GM23248 (cell line): ENCODE measurements at places on chromosomes 1 and 21. TPM values are rescaled to one million over a fixed set of nuclear protein-coding genes. Genes with fewer than 3 reads are reported as not detected.

Gene MSH4
- not detected in 2 replicates for total RNA-seq

Gene EFNA4
- 2.4 and 5.5 TPM in 2 replicates for total RNA-seq

Gene ZFP69
- total RNA-seq, result 1.9 and 2.9 TPM in 2 replicates

Gene MAP10
- 2.3 and 2.5 TPM in 2 replicates for total RNA-seq

- H3K27ac ChIP-seq, result no peak overlapping the region
- no peak overlapping the region for H3K4me3 ChIP-seq
Measured at GRCh38 chr1:209382231-209383100, 201.0 kb upstream of the CAMK1G start.

- no peak overlapping the region for H3K4me3 ChIP-seq
- peaks cover 4% of the 10 kb centered on the region; the same call in 1 of the 2 replicates for H3K27me3 ChIP-seq
- peaks cover 6% of the 10 kb centered on the region; the same call in 1 of the 2 replicates for H3K4me1 ChIP-seq
- H3K27ac ChIP-seq, result no peak overlapping the region
- no peak for DNase-seq
- no peaks in the 10 kb centered on the region for H3K36me3 ChIP-seq
Measured at GRCh38 chr1:225448146-225448805, 20.4 kb upstream of the LBR start.

DNA sequence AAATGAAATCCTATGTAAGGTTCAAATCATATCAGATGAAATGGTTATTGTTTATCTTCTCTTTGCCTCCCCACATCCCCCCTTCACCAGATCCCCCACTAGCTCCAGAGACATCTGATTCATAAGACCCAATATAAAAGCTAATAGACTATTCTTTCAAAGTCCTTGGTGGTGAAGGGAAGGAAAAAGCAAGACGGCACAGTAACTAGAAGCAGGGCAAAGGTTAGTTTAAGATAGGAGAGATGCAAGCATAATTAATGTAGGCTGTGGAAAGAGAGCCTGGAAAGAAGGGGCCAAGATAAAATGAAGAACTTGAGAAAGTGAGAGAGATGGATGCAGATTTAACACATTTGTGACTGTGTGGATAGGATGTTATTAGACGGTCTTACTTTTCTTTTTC is 33.8 kb downstream of the BTG3 start:
- H3K4me3 ChIP-seq, result no peak overlapping the region
- H3K36me3 ChIP-seq, result no peaks in the 10 kb centered on the region
- H3K27me3 ChIP-seq, result peaks cover 11% of the 10 kb centered on the region

DNA sequence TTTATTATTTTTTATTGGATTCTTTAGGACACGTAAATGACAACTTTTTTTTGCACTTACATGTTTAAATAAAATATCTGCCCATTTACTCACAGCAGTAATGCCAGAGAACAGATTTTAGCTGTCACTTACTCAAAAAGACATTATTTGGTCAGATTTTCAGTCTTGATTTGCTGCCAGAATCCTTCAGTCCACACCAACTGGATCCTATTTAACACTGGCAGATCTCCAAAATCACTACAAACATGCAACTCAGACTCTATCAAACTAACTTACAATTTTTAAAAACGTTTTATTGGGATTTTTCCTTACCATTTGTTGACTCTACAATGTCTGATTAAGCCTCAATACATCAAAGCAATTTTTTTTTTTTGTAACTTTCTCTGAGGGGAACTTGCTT is 11.1 kb downstream of the ATP6V1G3 start:
- H3K27ac ChIP-seq, result 0 out of 2 replicates have a peak overlapping the region, but pooled peaks have one; percentile 13
- peaks cover 34% of the 10 kb centered on the region for H3K4me1 ChIP-seq
- DNase-seq, result peak; percentile 74
- H3K4me3 ChIP-seq, result 0 out of 2 replicates have a peak overlapping the region, but pooled peaks have one; percentile 2
- no peaks in the 10 kb centered on the region for H3K36me3 ChIP-seq

DNA sequence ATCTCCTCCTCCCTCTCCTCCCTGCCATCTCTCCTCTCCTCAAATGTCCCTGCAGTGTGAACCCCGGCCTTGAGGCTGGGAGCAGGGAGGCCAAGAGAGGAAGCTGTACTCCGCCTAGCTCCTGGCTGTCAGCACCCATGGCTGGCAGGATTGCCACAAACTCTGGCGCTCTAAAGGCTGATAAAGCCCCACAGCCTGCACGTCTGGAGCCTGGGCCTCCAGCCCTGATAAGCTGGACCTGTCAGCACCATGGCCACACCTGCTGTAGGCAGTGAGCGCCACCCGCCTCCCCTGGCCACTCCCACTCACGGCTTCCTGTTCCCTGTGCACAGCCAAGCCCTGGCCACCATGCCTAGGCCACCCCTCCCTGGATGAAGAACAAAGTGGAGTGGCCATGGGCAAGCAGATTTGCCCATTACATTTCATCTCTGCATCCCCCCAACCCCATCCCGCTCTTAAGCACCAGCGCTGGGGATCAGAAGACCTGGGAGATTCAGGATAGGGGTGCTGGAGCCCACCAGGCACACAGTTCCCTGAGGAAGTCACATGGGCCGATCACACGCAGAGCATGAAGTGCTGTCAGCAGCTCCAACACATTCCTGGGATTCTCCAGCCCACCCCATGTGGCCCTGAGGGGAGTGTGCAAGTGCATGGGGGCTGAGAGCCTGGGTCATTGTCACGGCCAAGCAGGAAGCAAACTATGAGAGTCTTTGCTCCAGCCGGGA is 24.2 kb upstream of the NPPB start:
- no peaks in the 10 kb centered on the region for H3K36me3 ChIP-seq
- H3K4me1 ChIP-seq, result no peaks in the 10 kb centered on the region
- DNase-seq, result no peak
- H3K27ac ChIP-seq, result no peak overlapping the region

DNA sequence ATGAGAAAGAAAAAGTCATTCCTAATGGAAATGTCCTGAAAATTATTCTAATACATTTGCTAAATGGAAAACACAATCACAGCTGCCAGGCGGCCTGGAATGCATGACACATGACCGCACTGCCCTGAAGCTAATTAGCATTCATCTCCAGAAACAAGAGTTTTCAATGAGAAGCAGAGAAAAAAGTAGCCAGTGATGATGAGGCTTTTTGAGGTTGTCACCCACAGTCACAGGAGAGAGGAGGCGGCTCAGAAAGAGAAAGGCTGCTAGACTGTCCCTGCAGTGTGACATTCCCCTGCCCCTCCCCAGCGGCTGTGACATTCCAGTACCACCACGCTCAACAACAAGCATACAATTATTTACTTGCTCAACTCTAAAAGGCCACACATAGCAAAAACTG is 122.9 kb upstream of the KRTAP19-8 start:
- H3K36me3 ChIP-seq, result no peaks in the 10 kb centered on the region
- DNase-seq, result peak; percentile 87
- no peaks in the 10 kb centered on the region for H3K27me3 ChIP-seq
- peak overlapping the region; percentile 34 for H3K27ac ChIP-seq
- peak overlapping the region; percentile 57 for H3K4me3 ChIP-seq
- H3K4me1 ChIP-seq, result peaks cover 26% of the 10 kb centered on the region

GRCh38 chr1:93768380-93768863 is 86.8 kb upstream of the BCAR3 start:
- no peak overlapping the region for H3K27ac ChIP-seq
- H3K4me1 ChIP-seq, result peaks cover 11% of the 10 kb centered on the region; the same call in 1 of the 2 replicates
- H3K36me3 ChIP-seq, result no peaks in the 10 kb centered on the region
- DNase-seq, result no peak

DNA sequence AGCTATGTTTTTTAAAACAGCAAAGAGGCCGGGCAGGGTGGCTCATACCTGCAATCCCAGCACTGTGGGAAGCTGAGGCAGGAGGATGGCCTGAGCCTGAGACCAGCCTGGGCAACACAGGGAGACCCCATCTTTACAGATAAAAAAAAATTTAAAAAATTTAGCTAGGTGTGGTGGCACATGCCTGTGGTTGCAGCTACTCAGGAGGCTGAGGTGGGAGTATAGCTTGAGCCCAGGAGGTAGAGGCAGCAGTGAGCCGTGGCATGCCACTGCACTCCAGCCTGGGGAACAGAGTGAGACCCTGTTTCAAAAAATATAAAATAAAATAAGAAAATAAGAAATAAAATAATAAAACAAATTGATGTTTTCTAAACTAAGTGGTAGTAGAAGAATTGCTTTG is 8.4 kb downstream of the SLC35A3 start:
- peaks cover 18% of the 10 kb centered on the region; the same call in 1 of the 2 replicates for H3K36me3 ChIP-seq
- no peak overlapping the region for H3K27ac ChIP-seq
- DNase-seq, result no peak
- H3K27me3 ChIP-seq, result no peaks in the 10 kb centered on the region
- H3K4me1 ChIP-seq, result no peaks in the 10 kb centered on the region

DNA sequence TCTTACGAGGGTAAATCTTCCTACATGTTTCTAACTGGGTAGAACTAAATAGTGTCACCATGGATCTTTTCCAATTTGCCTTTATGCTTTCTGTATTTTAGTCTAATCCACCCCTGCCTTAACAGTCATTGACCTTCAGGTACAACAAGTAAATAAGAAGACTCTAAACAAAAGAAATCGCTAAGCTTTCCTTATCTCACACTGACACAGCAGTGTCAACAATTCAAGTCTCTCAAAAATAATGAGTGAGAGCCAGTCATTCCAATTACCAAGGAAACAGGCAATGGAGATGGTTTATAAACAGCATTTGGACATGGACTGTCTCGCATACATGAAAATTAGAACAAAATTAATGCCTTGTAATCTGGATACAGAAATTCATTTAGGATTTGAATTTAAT is 365.8 kb downstream of the VAV3 start:
- no peak overlapping the region for H3K4me3 ChIP-seq
- H3K4me1 ChIP-seq, result peaks cover 7% of the 10 kb centered on the region
- no peak for DNase-seq
- H3K27me3 ChIP-seq, result no peaks in the 10 kb centered on the region
- no peaks in the 10 kb centered on the region for H3K36me3 ChIP-seq

- DNase-seq, result no peak
- no peak overlapping the region for H3K27ac ChIP-seq
- no peaks in the 10 kb centered on the region for H3K27me3 ChIP-seq
- no peaks in the 10 kb centered on the region for H3K4me1 ChIP-seq
Measured at GRCh38 chr1:78607944-78608343, 12.3 kb upstream of the IFI44L start.

DNA sequence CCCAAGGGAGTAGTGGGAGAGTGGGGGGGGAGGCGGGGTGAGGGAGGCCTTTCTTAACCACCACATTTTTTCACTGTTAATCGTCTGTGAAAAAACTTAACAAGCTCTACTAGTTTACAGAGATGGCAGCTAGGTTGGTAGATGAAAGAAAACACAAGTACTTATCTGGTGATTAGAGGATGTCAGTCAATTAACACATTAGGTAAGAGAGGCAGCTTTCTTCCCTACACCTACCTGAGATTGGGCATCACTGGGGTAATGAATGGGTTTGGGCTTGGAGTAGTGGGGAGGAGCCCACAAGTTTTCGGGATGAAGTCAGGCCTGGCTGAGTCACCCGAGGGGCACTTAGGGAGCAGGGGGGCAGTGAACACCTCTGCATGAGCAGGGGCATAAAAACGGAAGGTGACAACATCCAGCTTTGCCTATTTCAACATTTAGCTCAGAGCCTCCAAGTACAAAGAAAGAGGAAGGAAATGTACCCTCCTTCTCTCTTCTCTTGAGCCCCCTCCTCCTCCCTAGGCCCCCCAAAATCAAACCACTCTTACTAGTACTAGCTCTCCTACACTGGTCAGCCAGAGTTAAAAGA is 2.5 kb downstream of the LBR start:
- H3K4me3 ChIP-seq, result peak overlapping the region; percentile 75
- peak overlapping the region; percentile 65 for H3K27ac ChIP-seq
- peaks cover 38% of the 10 kb centered on the region for H3K4me1 ChIP-seq
- DNase-seq, result peak; percentile 71
- H3K27me3 ChIP-seq, result no peaks in the 10 kb centered on the region

DNA sequence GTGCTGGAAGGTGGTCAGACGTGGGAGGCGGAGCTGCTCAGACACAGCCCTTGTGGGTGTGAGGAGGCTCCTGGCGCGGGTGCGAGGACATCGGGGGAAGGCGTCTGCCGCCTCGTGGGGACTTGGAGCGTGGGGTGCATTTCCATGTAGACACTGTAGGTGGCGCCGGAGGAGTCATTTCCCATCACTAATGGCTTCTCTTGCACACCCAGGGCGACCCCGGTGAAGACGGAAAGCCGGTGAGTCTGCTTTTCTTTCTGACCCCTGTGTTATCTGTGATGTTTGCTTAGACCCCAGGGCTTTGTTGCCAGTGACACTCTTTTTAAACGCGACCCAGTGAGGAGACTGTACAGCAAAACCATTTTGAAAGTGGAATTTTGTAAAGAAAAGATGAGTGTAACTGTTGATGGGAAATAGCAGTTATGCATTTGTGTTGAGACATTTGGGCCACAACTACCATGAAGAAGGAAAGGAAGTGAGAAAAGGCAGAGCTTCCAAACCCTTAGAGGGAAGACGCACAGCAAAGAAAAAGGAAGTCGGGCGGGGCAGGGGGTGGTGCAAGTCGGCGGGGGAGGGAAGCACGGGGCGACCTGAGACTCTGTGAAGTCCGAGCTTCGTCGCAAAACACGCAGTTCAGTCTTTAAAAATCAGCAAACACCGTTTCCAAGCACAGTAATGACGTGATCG is 64.0 kb downstream of the SLC19A1 start:
- DNase-seq, result peak; percentile 80
- no peaks in the 10 kb centered on the region for H3K27me3 ChIP-seq
- H3K27ac ChIP-seq, result no peak overlapping the region
- peak overlapping the region; percentile 74 for H3K4me3 ChIP-seq

DNA sequence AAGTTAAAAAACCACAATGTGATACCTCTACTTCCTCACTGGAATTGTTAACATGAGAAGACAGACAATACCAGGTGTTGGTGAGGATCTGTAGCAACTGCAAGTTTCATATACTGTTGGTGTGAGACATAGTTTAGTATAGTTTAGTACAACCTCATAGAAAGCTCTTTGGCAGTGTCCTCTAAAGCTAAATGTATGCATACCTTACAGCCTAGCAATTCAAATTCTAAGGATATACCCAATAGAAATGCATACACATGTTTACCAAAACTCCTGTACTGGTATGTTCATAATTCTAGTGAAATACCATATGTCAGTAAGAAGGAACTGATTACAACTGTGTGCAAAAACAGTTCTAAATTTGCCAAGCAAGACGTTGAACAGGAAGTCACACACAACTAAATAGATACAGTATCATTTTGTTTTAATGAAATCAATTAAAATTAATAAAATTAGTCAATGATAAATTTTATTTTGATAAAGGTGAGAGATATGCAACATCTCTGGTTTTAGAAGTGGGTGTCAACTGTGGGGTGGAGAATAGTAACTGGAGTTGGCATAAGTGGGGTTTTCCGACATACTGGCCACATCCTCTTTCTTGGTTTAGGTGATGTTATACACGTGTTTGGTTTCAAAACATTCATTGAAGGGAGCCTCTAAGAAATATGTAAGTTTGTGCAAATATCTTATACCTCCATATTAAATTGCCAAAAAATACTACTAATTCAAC is 450.7 kb downstream of the PTPRC start:
- H3K27ac ChIP-seq, result no peak overlapping the region
- H3K27me3 ChIP-seq, result peaks cover 4% of the 10 kb centered on the region; the same call in 1 of the 2 replicates
- no peaks in the 10 kb centered on the region for H3K36me3 ChIP-seq
- no peak for DNase-seq

- DNase-seq, result no peak
- H3K36me3 ChIP-seq, result no peaks in the 10 kb centered on the region
- no peaks in the 10 kb centered on the region for H3K4me1 ChIP-seq
Measured at GRCh38 chr1:48164571-48164970, 57.9 kb upstream of the SLC5A9 start.
